T-helper 22 cell (primary cell): ENCODE measurements at places on chromosomes 3 and 15.

GRCh38 chr3:146884296-146884695, 279.1 kb upstream of the PLSCR5 start:
- DNase-seq = no peak

- no peak for DNase-seq
Observed at GRCh38 chr15:91572110-91572509, 281.4 kb upstream of the SLCO3A1 start.

DNA sequence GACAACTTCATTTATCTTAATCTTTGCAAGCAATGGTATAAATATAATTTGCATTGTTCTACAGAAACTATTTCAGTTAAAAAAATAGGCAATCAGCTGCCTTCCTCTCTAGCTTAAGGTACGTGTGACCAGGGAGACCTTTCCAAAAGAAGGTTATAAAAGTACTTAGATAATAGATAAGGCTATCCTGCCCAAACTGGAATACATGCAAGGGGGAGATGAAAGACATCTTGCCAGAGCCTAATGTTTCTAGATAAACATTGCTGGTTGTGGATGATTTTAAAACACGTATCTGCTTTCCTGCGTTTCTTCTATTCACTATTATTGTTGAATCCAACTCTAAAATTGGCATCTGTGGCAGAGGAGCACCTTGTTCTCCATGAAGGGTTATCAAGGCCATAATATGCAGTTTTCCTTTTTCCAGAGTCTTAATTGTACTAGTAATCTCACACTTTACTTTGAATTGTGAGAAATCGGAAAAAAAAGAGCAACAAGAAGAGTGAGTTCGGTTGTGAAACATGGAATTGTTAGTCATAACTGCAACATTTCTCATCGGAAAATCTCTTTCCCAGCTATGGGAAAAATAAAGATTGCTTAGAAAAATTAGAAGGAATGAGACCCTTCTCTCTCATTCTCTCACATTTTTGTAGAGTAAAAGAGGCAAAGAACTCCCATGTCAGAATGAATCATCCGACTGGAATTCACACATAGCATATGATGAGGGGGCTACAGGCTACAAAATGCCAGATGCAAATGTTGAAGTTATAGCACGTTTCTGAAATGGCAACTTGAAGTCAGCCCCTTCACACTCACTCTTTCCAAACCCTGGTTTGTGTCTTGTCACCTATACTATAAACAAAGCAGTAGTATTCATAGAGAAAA, 936.1 kb upstream of the NR2F2 start:
- DNase-seq = no peak

GRCh38 chr15:67050062-67050461, 15.3 kb upstream of the SMAD3 start:
- DNase-seq = no peak

DNA sequence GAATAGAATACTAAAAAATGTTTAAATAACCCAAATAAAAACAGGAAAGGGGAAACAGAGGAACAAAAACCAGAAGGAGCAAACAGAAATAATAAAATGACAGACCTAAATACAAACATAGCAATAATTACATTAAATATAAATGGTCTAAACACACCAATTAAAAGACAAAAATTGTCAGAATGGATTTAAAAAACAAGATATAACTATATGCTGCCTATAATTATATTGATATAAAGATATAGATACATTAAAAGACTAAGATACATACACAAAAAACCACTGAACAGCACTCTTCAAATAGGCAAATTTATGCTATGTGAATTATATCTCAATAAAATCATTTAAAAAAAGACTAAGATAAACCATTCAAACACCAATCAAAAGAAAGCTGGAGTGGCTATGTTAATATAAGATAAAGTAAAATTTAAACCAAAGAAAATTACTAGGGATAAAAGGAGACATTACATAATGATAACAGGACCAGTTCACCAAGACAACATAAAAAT, 168.9 kb downstream of the SMAD6 start:
- no peak for DNase-seq

DNA sequence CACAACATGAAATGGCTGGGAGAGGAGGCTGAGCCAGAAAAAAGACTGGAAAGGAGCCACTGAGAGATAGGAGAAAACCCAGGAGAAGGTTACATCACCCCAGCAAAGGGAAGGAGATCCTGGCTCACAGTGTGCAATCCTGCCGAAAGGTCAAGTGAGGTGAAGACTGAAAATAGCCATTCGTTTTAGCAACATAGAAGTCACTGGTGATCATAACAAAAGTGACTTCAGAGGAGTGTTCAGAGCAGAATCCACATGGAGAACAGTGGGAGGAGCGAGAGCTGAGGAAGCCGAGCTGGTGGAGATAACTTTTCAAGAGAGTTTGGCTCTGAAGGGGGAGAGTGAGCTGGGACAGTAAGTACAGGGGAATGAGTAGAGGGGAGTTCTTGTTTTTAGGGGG, 5.4 kb upstream of the HEG1 start:
- no peak for DNase-seq

- DNase-seq = no peak
Observed at GRCh38 chr3:15815696-15816095, 17.9 kb upstream of the ANKRD28 start.

GRCh38 chr15:69608661-69609060, 156.0 kb downstream of the RPLP1 start:
- DNase-seq = no peak

GRCh38 chr15:92611995-92612745, 43.4 kb downstream of the FAM174B start:
- DNase-seq = no peak

GRCh38 chr3:155080692-155081091, 573 bp downstream of the MME start:
- DNase-seq = no peak
